Naive thymus-derived CD8-positive, alpha-beta T cell (primary cell): ENCODE measurements at places on chromosomes 16 and 17. TPM values are rescaled to one million over a fixed set of nuclear protein-coding genes. Genes with fewer than 3 reads are reported as not detected.

Gene SALL1
- not detected for total RNA-seq

Gene AOC3
- 1.6 TPM for total RNA-seq

Gene TRAP1
- 158 TPM for total RNA-seq

Gene RAB11FIP4
- 51.1 TPM for total RNA-seq

Gene KIFC3
- 0.44 TPM for total RNA-seq

GRCh38 chr17:43760254-43760852 is 1.8 kb upstream of the SOST start:
- no peak overlapping the region for H3K27ac ChIP-seq
- H3K4me1 ChIP-seq: peaks cover 3% of the 10 kb centered on the region
- H3K27me3 ChIP-seq: peaks cover 8% of the 10 kb centered on the region
- H3K36me3 ChIP-seq: no peaks in the 10 kb centered on the region
- peak; percentile 77 for DNase-seq

- H3K4me1 ChIP-seq: peaks cover 37% of the 10 kb centered on the region
- H3K36me3 ChIP-seq: peaks cover 24% of the 10 kb centered on the region
- H3K27ac ChIP-seq: no peak overlapping the region
- H3K27me3 ChIP-seq: no peaks in the 10 kb centered on the region
- no peak for DNase-seq
- no peak overlapping the region for H3K4me3 ChIP-seq
Observed at GRCh38 chr16:47481698-47482374, 20.7 kb downstream of the PHKB start.

GRCh38 chr16:19771040-19771439 is 53.0 kb downstream of the IQCK start:
- H3K4me1 ChIP-seq: no peaks in the 10 kb centered on the region
- H3K4me3 ChIP-seq: no peak overlapping the region

GRCh38 chr16:4058386-4058785 is 57.9 kb downstream of the ADCY9 start:
- peaks cover 19% of the 10 kb centered on the region for H3K36me3 ChIP-seq
- no peak overlapping the region for H3K4me3 ChIP-seq
- no peak overlapping the region for H3K27ac ChIP-seq
- DNase-seq: no peak
- peaks cover 17% of the 10 kb centered on the region for H3K4me1 ChIP-seq
